ENCODE measurements at places on chromosomes 13 and 19. TPM values are rescaled to one million over a fixed set of nuclear protein-coding genes. Genes with fewer than 3 reads are reported as not detected.

The CYP2S1 gene
- total RNA-seq = not detected

The HSPH1 gene
- total RNA-seq = 329 TPM

DNA sequence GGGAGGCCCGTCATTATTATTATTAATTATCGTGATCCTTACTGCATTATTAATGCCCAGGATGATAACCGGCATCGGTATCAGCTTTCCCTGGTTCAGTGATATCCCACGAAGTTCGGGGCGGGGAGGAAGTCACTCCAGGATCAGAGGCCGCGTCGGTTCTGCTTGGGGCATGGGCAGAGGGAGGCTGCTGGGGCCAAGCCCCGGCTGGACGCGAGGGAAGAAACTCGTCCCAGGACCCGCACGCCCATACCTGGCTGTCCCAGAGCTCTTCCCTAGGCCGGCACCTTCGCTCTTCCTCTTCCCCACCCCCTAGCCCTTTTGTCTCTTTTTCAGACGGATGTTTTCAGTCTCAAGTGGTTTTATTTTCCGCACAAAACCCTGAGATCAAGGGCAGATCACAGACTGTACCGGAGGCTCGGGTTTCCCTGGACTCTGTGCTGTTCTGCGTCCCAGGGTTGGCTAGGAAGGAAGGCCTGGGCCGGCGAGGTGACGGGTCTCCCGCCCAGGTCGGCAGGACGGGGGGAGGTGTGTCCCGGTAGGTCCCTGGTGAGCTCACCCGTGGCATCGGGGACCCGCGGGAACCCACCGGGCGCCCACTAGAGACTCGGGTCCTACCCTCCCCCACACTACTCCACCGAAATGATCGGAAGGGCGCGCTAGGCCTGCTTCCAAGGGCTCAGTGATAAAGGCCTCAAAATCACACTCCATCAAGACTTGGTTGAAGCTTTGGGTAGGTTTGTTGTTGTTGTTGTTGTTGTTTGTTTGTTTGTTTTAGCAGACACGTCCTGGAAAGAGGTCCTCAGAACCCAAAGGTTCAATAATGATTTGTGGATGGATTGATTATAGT, 7.9 kb downstream of the ZIC2 start:
- no peak for DNase-seq

- DNase-seq = no peak
Observed at GRCh38 chr13:33683376-33683775, 134.6 kb upstream of the RFC3 start.

DNA sequence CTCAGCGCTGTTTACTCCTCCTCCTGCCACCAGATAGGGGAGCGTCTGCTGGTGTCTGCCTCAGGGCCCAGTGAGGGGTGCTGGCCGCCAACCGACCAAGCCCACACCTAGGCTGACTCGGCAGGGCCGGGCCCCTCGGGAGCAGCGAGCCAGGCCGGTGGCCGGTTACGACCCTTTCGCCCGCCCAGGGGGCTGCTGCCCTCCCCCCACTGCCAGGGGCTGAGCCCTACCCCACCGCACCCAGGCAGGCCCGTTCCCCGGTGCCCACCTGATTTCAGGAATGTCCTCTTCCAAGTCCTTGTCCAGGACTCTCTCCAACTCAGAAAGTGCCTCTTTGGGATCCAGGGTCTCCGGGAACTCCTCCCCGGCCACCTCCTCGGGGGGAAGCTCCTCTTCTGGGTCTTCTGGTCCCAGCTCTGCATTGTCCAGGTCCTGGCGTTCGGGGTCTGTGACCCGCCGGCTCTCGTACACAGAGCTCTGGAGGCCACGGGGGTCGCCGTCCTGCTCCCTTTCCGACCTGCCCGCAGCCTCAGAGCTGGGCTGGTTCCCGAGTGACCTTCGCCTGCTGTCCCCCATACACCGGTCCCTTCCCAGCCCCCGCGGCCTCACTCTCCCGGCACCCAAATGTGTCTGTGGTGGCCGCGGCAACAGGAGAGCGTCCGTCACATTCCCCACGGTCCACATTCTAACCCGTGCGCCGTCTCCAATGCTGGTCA, 31.0 kb upstream of the MIER2 start:
- no peak for DNase-seq

DNA sequence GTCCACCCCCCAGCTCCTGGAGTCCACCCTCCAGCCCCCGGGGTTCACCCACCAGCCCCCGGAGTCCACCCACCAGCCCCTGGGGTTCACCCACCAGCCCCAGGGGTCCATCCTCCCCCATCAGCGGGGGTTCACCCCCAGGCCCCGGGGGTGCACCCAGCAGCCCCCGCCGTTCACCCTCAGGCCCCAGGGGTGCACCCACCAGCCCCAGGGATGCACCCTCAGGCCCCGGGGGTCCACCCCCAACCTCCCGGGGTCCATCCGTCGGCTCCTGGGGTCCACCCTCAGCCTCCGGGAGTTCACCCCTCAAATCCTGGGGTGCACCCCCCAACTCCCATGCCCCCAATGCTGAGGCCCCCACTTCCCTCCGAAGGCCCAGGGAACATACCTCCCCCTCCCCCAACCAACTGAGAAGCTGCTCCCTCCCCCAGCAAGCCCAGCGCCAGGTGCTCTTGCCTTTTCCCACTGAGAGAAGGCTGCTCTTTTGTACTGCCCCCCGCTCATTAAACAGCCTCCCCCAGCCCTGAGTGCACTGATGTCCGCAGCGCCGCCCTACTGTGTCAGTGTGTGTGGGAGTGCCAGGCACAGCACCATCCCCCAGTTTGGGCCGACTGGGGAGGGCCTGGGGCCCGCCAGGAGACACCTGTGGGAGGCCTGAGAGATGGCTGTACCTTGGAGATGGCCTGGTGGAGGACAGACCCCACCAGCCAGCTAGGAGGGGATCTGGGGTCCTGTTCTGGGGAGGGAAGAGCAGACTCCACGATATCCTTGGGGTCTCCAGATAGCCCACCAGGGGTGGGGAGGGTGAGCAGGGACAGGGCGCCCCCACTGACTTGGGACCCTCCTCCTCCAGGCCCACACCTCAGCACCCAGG, 750 bp upstream of the AMH start:
- no peak for DNase-seq

The ZFR2 gene
- 0.57 TPM for total RNA-seq

DNA sequence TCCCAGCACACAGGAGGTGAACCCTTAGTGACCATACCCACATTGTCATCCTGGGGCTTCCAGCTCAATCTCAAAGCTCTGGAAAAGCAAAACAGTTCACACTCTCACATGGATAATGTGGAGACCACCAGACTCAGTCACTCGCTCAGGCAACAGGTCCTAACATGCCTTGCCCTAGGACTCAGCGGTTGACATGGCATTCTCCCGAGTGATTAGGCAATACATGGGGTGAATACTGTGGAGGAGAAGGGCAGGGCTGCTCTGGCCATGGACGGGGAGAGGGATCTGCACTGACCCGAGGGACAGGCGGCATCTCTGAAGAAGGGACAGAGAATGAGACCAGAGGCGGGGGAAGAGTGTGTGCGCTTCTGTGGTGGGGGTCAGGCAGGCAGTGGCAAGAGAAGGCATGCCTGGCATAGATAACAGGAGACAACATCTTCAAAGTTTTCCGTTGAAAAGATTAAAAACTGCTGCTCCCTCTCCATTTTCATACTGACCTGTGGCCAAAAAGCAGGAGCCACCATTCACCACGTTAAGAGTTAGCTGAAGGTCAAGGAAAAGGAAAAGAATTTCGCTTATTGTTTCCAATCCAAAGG, 44.5 kb upstream of the EPHX3 start:
- no peak for DNase-seq

Data from CD8-positive, alpha-beta memory T cell (primary cell).